Forelimb muscle (tissue), 1 donor: ENCODE measurements at places on chromosomes 12 and 14.

GRCh38 chr12:46380881-46381280, 8.3 kb upstream of the SLC38A2 start:
- DNase-seq, result no peak

- no peak for DNase-seq
These were observed 12.4 kb downstream of the IL22 start for GRCh38 chr12:68240975-68241374.

GRCh38 chr12:7542046-7542445, 38.5 kb upstream of the CD163 start:
- no peak for DNase-seq

- DNase-seq, result no peak
These were observed 311.3 kb downstream of the DPF3 start for GRCh38 chr14:72582582-72582981.

- no peak for DNase-seq
These were observed 1059.8 kb downstream of the TMEM121 start for GRCh38 chr14:106586098-106586704.

GRCh38 chr12:24991209-24992049, 42.5 kb upstream of the BCAT1 start:
- DNase-seq, result no peak

DNA sequence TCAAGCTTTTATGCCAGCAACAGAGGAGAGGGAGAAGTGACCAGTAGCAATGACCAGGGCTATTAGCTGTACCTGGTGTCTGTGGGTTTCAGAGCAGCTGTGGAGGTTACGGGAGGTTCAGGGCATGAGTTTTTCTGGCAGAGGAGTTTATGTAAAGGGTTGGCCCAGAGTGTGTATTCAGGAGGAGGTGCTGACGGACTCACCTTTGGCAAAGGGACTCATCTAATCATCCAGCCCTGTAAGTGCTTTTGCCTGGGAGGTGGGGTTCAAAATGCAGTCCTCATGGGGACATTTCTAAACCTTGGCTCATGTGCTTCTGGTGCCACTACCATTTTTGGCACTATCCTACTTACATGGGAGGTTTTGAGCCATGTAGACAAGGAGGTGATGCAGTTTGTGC, 95.3 kb downstream of the DAD1 start:
- DNase-seq, result no peak

- DNase-seq, result no peak
These were observed 93.9 kb upstream of the DCN start for GRCh38 chr12:91276509-91276908.

- no peak for DNase-seq
These were observed 117.3 kb upstream of the LMNTD1 start for GRCh38 chr12:25670076-25671055.

GRCh38 chr14:99753225-99754140, 39.7 kb upstream of the EML1 start:
- DNase-seq, result no peak

- DNase-seq, result no peak
These were observed 4.9 kb downstream of the TEX52 start for GRCh38 chr12:2851931-2852330.

GRCh38 chr12:131151558-131152345, 198.0 kb downstream of the ADGRD1 start:
- DNase-seq, result no peak
